ENCODE measurements at places on chromosomes 7 and 10. TPM values are rescaled to one million over a fixed set of nuclear protein-coding genes. Genes with fewer than 3 reads are reported as not detected.

GRCh38 chr10:70132098-70133029, at the start of gene AIFM2:
TSS of gene AIFM2 (minus strand) at chr10:70132825. CDS start at chr10:70124084, 8,741 bp downstream.
- DNase-seq = peak; percentile 84

DNA sequence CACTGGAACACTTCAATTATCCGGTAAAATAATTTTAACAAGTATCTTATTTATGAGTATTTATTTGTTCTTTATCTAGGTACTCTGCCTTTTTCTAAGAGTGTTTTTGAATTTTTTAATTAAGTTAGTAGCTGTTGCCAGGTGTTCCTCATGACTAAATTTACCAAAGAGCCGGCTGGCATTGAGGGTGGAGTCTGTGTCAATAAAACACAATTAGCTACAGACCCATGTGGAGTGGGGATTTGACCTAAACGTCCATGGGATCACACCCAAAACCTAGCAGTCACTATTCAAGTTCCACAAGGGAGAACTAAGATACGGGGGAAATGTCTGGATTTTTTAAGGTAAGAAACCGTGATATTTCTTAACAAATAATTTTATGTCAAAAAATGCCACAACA, 9.8 kb downstream of the SLC16A12 start:
- no peak for DNase-seq

- no peak for DNase-seq
These were observed 32.8 kb downstream of the CFAP46 start for GRCh38 chr10:132909491-132910071.

- no peak for DNase-seq
These were observed 292.4 kb upstream of the MYO3A start for GRCh38 chr10:25641595-25641994.

- no peak for DNase-seq
These were observed 57.3 kb downstream of the TCF7L2 start for GRCh38 chr10:113007343-113007771.

DNA sequence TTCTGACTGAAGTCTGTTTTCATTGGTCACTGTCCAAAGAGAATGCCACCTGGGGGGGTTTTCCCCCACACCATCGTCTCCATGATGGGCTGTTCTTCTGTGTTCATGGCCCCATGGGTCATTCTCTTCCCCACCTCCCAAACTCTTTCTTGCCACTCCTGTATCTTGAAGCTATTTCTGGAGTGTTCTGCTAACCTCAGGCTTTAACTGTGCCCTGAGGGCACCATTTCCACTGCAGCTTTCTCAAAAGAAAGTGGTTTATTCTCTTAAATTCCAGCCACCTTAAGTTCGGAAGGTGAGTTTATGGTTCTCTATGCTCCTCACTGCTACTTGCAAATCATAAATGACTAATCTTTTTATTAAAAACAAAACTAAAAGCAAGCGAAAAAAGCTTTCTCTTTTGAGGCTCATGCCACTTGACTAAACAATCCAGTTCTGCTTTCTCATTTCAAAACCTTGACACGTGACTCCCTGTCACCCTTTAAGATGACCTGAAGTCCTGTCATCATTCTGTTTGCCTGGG, 7.4 kb upstream of the APBB1IP start:
- DNase-seq = no peak

GRCh38 chr7:105198223-105198622, 184.2 kb downstream of the KMT2E start:
- no peak for DNase-seq

DNA sequence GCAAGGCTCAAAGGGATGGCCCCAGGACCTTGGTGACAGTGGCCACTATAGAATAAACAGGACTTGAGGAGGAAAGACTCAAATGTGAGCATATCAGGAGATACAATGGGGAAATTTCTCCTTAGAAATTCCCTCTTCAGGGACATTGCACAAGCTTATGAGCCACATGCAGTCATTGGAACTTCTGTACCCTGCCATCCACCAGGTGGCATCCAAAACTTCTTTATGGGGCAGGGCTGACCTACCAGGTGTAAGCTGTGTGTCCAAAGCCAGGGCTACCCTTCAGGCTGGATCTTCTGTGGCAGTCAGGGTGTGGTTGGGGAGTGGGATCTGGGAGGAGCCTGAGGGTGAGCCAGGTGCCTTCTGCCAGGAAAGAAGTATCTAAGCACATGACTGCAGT, 36.6 kb upstream of the LRRC18 start:
- DNase-seq = peak; percentile 19

DNA sequence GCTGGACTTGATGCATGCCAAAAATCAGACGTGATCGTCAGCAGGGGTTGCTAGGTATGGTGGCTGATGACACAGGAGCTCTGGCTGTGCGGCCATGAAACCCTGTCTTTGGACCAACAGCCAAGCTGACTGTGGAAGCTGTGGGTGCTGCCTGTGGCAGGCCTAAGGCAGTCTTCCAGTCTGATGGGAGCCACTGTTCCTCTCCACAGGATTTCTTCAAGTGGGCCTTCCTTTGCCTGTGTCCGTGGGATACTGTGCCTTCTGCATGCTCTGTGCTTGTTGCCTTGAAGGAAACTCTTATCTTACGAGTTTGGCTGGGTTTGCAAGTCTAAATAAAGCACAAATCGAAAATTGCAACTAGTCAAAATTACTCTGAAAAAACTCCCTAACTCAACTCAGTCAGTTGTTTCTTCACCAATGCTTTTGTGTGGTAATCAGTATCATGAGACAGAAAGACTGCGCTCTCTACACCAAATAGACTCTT, 101.9 kb upstream of the PDLIM1 start:
- no peak for DNase-seq

DNA sequence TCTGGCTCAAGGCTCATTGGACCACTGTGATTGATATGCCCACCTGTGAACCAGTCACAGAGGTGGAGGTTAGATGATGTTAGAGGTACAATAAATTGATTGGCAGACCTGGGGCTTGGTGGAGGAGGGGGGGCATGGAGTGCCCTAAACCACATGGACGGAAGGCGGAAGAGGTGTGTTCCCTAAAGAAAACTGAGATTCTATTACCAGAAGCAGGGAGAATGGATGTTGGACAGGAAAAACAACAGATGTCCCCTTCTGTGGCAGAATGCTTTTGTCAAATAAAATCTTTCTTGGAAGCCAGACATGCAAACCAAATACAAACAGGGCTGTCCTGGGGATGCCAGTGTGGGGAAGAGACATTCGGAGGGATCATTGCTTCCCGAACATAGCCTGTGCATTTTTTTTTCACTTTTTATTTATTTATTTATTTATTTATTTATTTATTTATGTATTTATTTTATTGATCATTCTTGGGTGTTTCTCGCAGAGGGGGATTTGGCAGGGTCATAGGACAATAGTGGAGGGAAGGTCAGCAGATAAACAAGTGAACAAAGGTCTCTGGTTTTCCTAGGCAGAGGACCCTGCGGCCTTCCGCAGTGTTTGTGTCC, 433.9 kb downstream of the RPS24 start:
- no peak for DNase-seq

DNA sequence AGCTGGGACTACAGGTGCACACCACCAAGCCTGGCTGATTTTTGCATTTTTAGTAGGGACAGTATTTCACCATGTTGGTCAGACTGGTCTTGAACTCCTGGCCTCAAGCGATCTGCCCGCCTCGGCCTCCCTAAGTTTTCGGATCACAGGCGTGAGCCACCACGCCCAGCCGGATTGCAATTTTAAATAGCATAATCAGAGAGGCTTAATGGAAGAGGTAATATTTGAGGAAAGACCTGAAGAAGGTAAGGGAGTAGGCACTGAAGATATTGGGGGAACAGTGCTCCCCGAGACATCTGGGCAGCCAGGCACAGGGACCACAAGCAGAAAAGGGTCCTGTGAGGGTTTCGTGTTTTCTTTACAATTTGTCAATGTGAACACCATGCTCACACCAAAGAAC, 61.4 kb upstream of the USP6NL start:
- no peak for DNase-seq

NANOS1 gene
- total RNA-seq = 7.3 TPM

All from frontal cortex (tissue), 4 donors.